ENCODE measurements at places on chromosomes 4 and X.

GRCh38 chr4:145851511-145852201, 87.0 kb downstream of the ZNF827 start:
- DNase-seq, result no peak

DNA sequence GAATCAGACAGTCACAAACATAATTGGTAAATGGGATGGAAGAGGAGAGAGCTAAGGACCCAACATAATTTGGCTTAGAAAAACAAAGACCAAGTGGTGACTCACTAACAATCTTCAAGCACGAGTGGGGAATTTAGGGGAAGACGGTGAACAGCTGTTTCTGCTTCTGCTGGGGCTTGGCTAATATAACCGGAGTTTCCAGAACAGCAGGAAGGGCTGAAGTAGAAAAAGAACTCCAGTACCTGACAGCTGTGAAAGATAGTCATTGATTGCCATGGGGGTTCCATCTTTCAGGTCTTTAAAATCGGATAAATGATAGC, 290.9 kb upstream of the LDB2 start:
- DNase-seq, result no peak

DNA sequence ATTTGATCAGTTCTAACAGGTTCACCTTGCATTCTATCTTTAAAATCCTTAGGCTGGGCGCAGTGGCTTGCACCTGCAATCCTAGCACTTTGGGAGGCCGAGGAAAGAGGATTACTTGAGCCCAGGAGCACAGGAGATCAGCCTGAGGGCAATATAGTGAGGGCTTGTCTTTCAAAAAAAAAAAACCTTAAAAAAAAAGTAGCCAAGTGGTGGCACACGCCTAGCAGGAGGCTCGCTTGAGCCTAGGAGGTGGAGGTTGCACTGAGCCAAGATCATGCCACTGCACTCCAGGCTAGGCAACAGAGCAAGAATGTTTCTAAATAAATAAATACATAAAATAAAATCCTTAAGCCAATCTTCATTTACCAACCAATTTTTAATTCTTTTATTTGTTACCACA, 75.6 kb downstream of the PRSS12 start:
- no peak for DNase-seq

GRCh38 chr4:41209187-41209586, 5.2 kb downstream of the APBB2 start:
- DNase-seq, result no peak

DNA sequence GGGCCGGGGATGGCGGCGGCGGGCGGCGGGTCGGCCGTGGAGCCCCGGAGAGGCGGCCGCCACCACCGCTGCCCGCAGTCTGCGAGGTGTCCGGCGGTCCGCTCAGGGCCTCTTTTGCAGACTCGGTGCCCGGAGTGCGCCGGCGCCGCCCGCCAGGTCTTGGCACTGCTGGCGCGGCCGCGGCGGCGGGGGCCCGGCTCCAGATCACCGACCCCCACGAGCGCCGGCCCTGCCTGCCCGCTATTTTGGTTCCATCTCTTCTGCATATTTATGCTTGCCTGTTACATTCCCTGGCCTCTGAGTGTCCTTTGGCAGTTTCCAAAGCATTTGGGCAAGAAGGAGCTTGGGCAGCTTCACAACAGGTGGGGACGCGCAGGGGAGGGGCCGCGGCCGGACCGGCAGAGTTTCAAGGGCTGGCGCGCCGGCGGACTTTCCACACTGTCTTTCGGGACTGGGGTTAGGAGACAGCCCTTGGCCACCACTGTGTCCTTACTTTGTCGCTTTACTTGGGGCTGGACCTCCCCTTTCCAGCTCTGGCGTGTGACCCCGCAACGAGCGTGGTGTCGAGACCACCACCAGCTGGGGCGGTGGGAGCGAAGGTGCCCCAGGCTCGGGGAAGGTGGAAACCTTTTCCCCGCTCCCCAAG, 668 bp upstream of the TAPT1 start:
- DNase-seq, result peak; percentile 7

GRCh38 chr4:186840222-186840701, 116.6 kb upstream of the FAT1 start:
- DNase-seq, result no peak

- DNase-seq, result no peak
Observed at GRCh38 chrX:97145934-97146333, 262.2 kb downstream of the RPA4 start.

- DNase-seq, result no peak
Observed at GRCh38 chr4:139054791-139055505, 39.4 kb downstream of the NOCT start.

GRCh38 chrX:123358457-123358856, 174.4 kb downstream of the GRIA3 start:
- no peak for DNase-seq

- no peak for DNase-seq
Observed at GRCh38 chr4:173508386-173509035, 21.5 kb downstream of the HAND2 start.

DNA sequence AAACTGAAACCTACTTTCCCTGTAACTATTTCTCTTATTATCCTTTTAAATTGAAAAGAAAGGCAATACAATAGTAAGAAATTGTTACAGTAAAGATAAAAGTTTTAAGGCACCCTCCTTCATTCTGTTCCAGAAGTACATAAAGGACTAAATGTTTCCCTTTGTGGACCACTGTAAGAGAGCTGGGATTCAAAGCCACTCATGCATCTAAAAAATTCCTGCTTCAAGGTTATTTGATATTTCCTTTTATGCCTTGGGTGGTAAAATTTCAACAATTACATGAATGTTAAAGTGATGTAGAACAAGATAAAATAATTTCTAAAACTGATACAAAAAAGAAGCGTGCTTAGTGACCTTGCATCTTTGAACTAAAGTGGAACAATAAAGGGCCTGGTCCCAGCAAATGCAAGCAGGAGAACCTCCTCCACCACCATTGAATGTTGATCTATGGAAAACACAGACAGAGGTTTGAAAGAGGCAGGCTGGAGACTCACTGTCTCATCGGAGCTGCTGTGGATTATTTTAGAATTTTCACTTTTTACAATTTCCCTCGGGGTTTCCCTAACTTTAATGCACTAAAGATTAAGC, 42.3 kb upstream of the PRSS12 start:
- DNase-seq, result no peak

GRCh38 chr4:55336138-55337034, 9.7 kb upstream of the SRD5A3 start:
- DNase-seq, result no peak

DNA sequence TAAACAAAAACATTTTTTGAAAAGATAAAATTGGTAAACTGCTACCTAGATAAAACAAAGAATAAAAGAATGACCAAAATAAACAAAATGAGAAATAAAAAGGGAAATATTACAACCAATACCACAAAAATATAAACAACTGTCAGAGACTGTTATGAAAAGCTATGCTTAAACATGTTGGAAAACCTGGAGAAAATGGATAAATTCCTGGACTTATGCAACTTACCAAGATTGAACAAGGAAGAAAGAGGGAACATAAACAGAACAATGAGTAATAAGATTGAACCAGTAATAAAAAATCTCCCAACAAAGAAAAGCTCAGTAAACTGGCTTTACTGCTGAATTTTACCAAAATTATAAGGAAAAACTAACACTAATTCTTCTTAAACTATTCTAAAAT, 518.7 kb downstream of the GRXCR1 start:
- no peak for DNase-seq

- DNase-seq, result no peak
Observed at GRCh38 chr4:139611391-139611790, 54.2 kb upstream of the MGST2 start.

DNA sequence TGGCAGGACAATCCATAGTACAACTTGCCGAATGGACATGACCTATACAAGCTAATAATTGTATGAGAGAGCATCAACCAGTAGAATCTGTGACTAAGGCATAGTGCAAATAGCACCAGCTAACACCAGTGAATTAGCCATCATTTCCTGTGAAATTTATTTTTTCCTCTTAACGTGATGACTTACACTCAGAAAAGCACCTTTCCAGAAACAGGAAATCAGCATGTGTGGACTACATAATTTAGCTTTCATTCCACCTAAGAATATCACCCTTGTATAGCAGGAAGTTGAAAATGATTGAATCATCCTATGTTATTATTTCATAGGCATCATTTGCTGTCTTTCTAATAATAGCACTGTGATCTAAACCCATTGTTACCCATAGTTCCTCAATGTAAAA, 1393.4 kb upstream of the PCDH7 start:
- no peak for DNase-seq

DNA sequence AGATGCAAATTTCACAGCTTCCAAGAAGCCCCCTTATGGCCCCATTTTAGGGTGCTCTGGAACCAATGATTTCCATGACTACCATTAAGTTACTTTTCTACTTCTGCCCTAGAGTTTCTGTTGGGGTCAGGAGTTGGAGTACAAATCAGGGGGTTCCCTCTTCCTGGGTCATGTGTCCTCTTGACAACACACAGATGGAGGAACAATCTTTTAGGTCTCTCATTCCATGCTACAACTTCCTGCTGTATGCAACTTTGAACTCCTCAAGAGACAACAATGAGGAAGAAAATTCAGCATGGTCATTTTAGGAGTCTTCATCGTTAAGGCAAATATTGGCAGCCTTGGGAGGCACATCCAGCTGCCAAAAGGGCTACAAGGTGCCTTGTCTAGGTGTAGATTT, 79.7 kb downstream of the SEL1L3 start:
- no peak for DNase-seq
